ENCODE measurements at places on chromosomes 7 and 10. TPM values are rescaled to one million over a fixed set of nuclear protein-coding genes. Genes with fewer than 3 reads are reported as not detected.

The EGR2 gene
- 0.43 TPM for total RNA-seq

The COL17A1 gene
- total RNA-seq: 2.7 TPM

The ZNF746 gene
- total RNA-seq: 17.7 TPM

The SLC16A12 gene
- 0.05 TPM for total RNA-seq

The SH2D4B gene
- total RNA-seq: 0.03 TPM

The MNX1 gene
- total RNA-seq: 5.6 TPM

The CALML5 gene
- total RNA-seq: not detected

The LBX1 gene
- total RNA-seq: not detected

The GHRHR gene
- total RNA-seq: not detected

The NXPH1 gene
- total RNA-seq: not detected

The TEX47 gene
- total RNA-seq: not detected

The OR2A42 gene
- not detected for total RNA-seq

The TMEM196 gene
- total RNA-seq: not detected

The GPR37 gene
- 0.36 TPM for total RNA-seq

The ENTPD1 gene
- total RNA-seq: 0.02 TPM

The SEPTIN7 gene
- total RNA-seq: 210 TPM

The HMX2 gene
- total RNA-seq: 0.13 TPM

The GSTO2 gene
- 2.3 TPM for total RNA-seq

The EN2 gene
- total RNA-seq: 1.0 TPM

The SDK1 gene
- total RNA-seq: 0.27 TPM

The AGR2 gene
- 93.9 TPM for total RNA-seq

The TAS2R41 gene
- total RNA-seq: not detected

The CPEB3 gene
- 0.37 TPM for total RNA-seq

The HOXA5 gene
- 3.9 TPM for total RNA-seq

The WAC gene
- 73.1 TPM for total RNA-seq

The HDAC9 gene
- total RNA-seq: 0.17 TPM

The TAS2R4 gene
- 0.15 TPM for total RNA-seq
